Foreskin fibroblast (primary cell): ENCODE measurements at places on chromosomes 2 and 18.

GRCh38 chr18:57107140-57107832 is 39.6 kb upstream of the BOD1L2 start:
- DNase-seq: peak; percentile 7

GRCh38 chr2:189261431-189261841 is 81.9 kb upstream of the COL5A2 start:
- peak; percentile 67 for DNase-seq

GRCh38 chr2:169415233-169415748 is 53.0 kb upstream of the LRP2 start:
- no peak for DNase-seq

GRCh38 chr2:95361216-95361980 is 41.1 kb upstream of the FAHD2A start:
- DNase-seq: no peak

DNA sequence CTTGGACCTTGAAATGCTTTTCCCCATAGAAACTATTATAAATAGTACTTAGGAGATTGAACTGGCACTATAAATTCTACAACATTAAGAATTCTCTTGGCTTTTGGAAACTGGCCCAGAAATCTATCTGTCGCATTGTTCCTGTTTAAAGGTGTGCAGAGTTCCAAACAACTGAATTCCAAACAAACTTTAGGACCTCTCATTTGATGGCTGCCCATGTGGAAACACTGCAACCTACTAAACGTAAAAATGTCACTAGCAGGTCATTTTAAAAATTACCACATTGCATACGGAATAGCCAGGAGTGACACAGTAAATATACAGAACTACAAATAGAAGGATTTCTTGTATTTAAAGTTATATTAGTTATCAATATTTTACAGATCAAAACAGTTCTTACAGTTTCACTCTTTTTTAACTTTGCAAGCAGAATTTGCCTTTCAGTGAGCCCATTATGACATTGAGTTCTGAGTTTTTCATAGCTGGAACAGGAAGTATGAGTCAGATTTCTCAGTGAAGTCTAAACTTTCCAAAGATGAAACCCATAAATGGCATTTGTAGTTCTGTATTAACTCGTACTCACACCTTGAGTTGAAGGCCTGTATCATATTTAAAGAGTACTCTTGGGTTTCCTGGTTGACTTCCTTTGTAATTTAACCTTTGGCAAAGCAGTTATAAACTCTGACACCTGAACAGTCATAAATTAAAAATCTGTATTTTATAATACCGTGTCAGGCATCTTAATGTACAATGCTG is 142.3 kb upstream of the BOD1L2 start:
- peak; percentile 32 for DNase-seq

- DNase-seq: no peak
Measured at GRCh38 chr2:105590780-105591660, 153.7 kb upstream of the NCK2 start.

- no peak for DNase-seq
Measured at GRCh38 chr18:79476918-79477571, 81.3 kb downstream of the NFATC1 start.

DNA sequence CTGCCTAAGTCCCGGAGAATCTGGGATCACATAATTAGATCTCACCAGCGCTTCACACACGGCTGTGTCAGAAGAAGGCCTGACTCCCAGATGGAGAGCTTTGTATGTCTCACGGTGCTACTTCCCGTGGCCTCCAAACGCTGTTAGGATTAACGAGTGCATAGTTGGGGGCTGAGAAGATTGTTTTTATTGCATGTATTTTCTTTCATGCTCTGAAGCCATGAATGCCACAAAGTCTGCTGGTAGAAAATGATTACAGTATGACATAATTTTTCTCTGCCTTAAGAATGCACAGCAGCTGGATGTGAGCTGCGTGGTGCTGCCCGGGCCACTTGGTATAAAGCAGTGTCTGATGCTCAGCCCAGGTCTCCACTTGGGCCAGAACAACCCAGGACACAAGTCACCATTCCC is 166.5 kb downstream of the SEPTIN10 start:
- DNase-seq: peak; percentile 93

GRCh38 chr2:239004274-239005015 is 156.6 kb downstream of the TWIST2 start:
- DNase-seq: no peak

DNA sequence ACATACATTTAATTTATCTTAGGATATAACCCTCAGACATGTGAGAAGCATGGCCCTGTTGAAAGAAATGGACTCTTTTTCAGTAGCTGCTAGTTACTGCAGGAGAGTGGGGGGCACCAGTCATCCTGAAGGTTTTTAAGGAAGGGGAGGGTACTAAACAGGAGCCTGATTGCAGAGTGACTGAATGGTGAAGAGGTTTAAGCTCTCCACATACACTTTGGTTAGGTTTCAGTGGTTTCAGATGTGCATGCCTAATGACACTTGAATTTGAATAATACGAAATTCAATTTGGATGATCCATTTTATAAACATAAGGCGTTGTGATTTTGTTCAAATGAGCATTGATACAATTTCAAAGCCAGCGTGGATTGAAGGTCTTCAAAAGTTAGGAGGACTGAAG is 10.9 kb upstream of the FAM237A start:
- no peak for DNase-seq

- peak; percentile 15 for DNase-seq
Measured at GRCh38 chr18:80167931-80168330, 58.9 kb downstream of the ADNP2 start.

- peak; percentile 36 for DNase-seq
Measured at GRCh38 chr2:233470011-233470687, 96.4 kb downstream of the USP40 start.

DNA sequence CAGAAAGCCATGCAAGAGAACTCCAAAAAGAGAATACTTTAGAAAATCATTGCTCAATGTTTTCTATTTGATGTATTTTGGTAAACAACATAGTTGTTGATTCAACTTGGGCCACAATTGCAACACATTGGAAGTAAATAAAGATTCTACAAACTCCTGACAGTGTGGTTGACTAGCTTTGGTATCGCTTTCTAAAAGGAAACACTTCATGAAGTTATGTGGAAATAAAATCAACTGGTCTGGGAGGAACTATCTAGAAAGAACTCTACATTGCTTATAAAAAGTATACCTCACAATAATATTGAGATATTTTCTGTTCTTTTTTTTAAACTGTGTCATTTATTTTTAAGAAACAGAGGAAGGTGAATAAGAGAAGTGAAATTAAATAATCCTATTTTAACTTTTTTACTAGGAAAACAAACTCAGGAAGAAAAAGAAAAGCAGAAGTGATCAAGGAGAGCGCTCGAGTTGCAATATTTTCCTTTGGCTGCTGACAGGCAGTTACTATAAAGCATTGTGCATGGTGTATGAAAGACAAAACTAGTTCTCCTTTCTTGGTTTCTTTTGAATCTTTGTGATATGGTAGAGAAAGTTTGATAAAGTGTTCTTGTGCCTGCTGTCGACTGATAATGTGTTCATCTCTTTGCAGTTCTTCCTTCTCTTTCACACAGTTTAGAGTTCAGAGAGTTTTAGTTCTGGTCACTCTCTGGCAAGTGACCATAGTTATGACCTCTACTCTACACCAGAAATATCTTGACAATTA is 3.0 kb downstream of the DHRS9 start:
- DNase-seq: no peak

DNA sequence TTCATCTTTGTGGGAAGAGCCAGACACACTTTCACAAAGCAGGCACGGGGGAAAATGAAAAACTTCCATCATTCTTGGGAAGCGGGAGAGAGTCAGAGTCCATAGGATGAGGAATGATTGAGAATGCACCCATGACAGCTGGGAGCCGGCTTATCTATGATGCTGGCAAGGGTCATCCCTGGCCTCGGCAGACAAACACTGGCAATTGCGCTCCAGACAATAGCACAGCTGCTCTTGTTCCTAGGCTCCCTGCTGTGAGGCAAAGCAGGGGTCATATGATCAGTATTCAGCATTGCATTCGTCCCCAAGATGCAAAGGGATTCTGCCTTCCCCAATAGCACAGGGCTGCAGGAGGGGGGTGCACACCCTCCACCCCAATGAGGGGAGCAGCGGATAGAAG is 33.0 kb downstream of the CYRIA start:
- no peak for DNase-seq

DNA sequence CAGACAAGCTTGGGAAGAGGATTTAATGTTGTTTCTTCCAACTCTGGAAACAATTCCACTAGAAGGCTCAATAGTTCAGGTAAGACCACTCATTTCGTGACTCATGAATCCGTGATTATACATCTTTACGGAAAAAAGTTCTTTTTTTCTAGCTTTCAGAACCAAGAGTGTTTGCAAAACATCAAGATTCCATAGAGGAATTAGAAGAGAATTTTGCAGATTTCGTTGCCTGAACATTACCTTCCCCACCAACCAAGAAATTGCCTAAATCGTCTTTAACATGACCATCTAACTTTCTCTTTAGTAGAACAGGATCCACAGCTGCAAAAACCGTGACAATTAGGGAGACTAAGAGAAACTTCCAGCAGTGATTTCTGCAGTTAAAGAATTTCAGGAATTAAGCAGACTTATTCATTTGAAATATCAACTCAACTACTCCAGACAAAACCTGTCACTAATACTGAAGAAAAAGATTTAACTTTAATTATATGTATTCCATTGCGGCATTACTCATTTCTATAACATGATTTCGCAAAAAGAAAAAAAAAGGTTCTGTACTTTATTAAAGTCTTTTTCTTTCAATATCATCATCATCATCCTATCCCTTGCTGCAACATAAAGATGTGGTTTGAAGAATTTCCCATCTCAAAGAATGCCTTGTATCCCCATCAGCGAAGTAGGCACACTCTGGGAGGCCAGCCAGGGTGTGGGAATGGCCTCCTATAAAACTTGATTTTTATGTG is 1.9 kb upstream of the NAB1 start:
- no peak for DNase-seq

DNA sequence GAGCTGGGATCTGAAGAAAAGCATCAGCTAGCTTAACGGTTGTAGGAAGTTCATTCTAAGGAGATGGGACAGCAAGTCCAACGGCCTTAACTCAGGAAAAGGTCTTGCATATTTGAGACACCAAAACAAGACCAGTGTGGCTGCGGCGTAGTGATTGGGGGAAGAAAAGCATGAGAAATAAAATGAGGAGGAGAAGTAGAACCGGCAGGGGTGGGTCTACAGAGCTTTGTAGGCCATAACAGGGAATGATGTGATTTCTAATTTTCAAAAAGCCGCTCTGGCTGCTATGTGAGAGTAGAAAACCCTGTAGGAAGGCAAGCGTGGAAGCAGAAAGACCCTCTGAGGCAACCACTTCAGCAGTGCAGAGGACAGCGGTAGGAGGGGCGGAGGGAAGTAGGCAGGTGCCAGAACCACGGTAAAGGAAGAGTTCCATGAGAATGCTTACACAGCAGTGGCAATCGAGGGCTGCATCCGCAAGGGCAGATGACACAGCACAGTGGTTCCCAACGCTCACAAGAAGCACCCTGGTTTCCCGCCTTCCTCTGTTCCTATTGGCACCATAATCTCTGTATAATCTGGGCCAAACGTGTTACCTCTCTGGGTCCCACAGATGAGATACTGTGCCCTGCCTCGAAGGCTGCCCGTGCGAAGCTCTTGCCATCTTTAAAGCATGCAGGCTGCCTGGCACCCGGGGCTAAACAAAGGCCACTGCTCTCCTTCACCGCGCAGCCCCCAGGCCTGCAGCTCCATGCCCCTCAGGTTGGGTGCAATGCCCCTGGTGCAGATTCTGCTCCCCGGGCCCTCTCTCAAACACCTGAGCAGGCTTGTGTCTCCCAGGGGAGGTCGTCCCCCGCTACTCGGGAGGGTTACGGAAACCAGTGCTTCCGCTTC is 795 bp downstream of the ANKRD39 start:
- peak; percentile 62 for DNase-seq

GRCh38 chr2:236575510-236575909 is 5.9 kb downstream of the ACKR3 start:
- DNase-seq: peak; percentile 8

DNA sequence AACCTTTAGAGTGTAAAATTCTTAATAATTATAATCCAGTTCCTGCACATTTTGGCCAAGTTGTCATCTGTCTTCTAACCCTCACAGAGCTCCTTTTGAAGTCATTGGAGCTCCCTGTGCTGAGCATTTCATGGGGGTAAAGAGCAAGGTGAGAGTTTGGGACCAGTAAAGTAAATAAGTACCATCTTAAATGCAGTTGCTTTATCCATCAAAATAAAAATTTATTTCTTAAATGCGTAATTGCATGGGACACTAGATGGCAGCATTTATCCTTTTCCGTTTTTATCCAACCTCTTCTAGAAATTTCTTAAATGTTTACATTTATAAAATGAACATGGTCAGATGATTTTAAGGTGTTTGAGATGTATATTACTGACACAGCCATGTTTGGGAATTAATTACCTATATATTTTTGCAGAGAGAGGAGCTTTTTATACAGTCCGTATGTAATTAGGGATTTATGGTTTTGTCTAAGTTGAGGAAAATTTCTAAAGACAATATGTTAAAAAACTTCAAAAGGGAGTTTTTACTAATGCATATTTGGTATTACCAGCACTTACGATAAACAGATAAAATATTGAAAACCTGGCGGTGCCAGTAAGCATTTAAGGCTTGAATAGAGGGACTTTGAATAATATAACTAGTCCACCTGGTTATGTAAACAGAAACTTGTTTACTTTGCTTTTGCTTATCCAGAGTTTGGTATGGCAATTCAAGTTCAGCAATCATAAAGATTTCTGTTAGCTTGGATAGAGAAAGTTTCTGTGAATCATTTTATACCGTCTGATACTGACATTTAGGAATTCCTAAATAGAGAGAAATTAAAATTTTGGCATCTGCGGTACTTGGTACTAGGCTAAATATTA is 54.5 kb downstream of the ACSL3 start:
- peak; percentile 52 for DNase-seq

GRCh38 chr2:109692013-109692743 is 78.0 kb downstream of the SOWAHC start:
- no peak for DNase-seq

GRCh38 chr18:76528477-76529432 is 33.7 kb upstream of the ZNF516 start:
- DNase-seq: peak; percentile 76

DNA sequence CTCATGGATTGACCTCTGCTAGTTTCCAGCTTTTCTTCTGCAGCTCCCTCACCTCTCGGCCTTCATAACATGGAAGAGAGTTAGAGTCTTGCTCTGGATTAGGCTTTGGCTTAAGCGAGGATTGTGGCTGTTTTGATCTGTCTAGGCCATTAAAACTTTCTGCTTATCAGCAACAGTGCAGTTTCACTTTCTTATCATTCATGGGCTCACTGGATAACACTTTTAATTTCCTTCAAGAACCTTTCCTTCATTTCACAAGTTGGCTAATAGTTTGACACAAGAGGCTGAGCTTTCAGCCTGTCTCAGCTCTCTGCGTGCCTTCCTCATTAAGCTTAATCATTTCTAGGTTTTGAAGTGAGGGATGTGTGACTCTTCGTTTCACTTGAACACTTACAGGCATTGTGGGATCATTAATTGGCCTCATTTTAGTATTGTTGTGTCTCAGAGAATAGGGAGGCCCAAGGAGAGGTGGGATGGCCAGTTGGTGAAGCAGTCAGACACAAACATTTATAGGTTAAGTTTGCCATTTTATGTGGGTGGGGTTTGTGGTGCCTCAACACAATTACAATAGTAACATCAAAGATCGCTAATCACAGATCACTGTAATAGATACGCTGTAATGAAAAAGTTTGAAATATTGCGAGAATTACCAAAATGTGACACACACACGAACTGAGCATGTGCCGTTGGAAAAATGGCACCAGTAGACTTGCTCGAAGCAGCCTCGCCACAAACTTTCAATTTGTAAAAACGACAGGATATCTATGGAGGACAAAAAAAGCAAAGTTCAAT is 129.3 kb downstream of the ZNF236 start:
- DNase-seq: no peak
